ENCODE measurements at places on chromosomes 12 and 14.

GRCh38 chr14:72535485-72535884 lies 358.4 kb downstream of the DPF3 start:
- DNase-seq, result no peak

DNA sequence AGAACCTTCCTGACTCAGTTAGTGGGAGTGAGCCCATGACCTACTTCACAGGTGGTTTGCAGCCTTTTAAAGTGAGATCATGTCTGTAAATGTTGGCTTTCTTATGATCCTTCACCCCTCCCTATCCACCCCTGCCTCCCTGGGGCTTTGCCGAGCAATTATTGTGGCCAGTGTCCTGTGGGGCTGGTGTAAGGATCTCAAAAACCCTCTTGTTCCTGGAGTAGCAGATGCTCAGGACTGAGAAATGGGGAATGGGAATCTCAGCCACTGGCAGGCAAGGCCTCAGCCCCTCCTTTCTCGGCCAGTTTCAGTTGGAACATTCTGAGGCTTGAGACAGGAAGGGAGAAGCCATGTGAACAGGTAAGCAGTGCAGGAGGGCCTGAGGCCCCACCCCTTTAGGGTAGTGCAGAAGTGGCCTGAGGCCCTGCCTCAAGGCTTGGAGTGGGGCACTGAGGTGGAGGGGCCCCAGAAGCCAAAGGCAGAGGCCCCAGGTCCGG lies 53.8 kb downstream of the PLEKHG3 start:
- no peak for DNase-seq

DNA sequence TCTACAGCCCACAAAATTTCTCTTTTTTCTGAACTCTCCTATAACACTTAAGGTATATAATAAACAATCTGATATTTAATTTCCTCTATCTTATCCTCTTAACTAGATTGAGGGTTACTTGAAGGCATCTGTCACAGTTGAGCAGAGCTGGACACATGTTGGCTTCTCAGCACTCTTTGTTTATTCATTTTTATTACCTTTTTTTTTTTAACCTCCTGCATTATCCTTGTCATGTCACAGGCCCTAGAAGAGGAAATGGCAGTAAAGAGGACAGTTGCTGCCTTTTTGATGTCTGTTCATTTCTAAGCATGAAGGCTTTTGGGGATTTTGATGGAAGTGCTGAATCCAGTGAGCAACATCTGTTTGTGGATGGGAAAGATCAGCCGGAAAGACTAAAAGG lies 32.5 kb upstream of the EVL start:
- no peak for DNase-seq

- DNase-seq, result no peak
Observed at GRCh38 chr12:21340403-21340802, 5.7 kb upstream of the SLCO1A2 start.

GRCh38 chr12:45729233-45730083 lies at the start of gene ARID2:
ARID2 (plus strand) TSS chr12:45729706; CDS start chr12:45729837, 131 bp downstream.
- peak; percentile 47 for DNase-seq

DNA sequence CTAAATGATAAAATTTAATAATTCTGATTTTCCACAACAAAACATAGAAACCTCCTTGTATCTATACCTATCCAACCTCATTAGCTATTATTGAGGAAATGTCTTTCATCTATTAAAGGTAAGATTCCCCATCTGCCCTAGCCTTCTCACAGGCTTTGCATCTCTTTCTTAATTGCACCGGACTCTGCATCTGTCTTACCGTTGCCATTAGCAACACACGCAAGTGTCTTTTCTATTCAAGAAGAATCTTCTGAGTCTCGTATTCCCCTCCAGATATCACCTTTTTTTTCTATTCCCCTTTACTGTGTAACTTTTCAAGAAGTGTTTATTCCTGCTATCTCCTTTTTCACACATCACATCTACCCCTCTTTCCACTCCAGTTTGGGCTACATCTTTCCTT lies 500.0 kb downstream of the NOVA1 start:
- no peak for DNase-seq

DNA sequence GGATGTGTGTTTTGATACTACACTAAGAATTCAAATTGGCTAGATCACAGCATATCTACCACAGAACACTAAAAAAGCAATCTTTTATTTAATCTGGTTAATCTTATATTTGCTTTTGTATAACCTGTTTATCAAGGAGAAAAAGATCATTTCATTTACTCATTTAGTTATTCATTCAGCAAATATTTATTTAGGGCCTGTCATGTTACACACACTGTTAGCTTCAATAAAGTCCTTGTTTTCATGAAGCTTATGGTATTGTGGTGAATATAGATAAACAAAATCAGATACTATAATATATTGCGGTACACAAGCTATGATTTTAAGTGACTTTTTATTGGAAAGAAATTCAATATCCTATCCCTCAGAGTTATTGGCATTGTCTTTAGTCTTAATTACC lies 350.8 kb downstream of the LRFN5 start:
- no peak for DNase-seq

DNA sequence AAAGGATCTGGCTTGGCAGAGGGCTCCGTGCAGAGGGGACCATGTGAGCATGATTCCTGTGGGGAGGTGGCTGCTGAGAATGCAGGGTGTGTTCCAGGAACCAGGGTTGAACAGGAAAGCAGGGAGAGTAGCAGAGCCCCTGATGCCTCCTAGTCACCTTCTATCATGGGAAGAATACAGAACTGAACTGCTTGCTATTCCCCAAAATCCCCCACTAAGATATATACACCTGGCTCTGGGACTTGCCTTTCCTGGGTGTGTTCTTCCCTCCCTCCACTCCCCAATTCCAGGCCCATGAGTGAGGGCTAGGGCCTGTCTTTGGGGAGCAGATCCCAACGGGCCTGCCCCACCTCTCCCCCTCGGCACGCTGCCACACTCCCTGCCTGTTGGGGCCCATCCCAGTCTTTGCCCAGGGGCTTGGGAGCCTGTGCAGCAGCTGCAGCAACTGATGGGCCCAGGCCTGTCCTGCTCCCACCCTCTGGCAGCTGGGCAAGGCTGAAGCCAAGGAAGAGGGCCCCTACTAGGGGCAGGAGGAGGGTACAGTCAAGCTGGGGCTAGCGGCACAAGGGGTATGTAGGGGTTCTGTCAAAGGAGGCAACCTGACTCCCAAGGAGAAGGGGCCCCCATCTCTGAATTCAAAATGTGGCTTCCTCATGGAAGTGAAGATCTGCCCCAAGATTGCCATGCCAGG lies 3.2 kb downstream of the AJUBA start:
- no peak for DNase-seq

GRCh38 chr14:69500096-69500495 lies 15.6 kb downstream of the PLEKHD1 start:
- DNase-seq, result no peak

DNA sequence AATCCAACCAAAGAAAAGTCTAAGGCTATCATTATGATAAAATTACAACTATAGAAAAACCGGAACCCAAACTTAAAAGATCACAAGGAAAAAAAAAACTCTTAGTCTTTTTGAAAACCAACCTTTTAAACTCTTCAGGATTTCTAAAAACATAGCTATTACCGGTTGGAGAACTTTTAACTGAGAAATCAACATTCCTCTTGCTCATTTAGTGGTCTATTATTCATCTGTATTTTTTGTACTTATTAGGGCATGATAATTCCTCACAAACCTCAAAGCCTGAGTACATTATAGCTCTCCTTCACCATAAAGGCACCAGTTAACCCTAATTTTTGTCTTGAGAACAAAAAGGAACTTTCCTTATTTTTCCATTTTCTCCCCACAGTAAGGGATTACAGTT lies 10.4 kb downstream of the LUM start:
- no peak for DNase-seq

DNA sequence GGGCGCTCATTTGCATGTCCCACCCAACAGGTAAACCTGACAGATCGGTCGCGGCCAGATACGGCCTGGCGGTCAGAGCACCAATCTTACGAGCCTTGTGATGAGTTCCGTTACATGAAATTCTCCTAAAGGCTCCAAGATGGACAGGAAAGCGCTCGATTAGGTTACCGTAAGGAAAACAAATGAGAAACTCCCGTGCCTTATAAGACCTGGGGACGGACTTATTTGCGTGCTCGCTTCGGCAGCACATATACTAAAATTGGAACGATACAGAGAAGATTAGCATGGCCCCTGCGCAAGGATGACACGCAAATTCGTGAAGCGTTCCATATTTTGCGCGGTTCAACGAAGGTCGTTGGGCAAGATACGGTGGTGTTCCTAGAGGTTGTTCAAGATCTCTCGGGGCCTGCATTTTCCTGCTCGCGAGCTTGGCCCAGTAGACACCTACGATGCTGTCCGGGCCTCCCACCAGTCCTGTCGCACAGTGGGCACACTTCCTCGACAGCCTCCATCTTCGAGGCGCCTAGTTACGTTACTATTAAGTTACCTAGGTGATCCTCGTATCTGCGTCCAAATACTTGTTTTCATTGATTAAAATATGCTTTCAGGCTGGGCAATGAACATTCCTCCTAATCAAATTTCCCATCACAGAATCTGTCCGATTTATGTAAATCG lies at the start of gene RNU6-7:
RNU6-7 (plus strand) TSS at position 230 of the 675 bp plus-strand sequence.
- no peak for DNase-seq

GRCh38 chr14:68823434-68824206 lies 30.8 kb upstream of the ZFP36L1 start:
- no peak for DNase-seq

DNA sequence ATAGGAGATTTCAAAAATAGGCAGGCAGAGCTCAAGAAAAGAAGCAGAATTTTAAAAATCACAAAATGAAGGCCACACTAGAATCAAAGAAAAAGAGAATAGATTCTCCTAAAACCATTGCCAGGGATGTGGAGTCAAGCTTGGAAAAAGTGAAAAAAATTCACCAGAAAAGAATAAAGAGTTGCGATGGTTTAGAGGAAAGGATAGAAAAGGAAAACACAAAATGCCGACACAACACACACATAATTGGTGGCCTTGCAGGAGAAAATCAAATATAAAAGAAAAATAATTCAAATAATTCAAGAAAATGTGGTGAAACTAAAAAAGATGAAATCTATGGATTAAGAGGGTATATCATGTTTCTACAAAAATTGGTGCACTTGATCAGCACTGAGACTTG lies 181.6 kb upstream of the C14orf180 start:
- DNase-seq, result no peak

- no peak for DNase-seq
Observed at GRCh38 chr12:66103016-66103913, 27.3 kb downstream of the LLPH start.

DNA sequence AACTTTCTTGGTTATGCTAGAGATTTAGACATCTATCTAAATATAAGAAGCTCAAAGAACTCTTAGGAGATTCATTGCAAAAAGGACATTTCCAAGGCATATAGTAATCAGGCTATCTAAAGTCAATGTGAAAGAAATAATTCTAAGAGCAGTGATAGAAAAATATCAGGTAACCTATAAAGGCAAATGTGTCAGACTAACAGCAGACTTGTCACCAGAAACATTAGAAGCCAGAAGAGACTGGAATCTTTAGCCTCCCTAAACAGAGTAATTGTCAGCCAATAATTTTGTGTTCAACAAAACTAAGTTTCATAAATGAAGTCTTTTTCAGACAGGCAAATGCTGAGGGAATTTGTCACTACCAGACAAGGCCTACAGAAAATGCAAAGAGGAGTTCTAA lies 122.0 kb upstream of the SCAF11 start:
- no peak for DNase-seq

DNA sequence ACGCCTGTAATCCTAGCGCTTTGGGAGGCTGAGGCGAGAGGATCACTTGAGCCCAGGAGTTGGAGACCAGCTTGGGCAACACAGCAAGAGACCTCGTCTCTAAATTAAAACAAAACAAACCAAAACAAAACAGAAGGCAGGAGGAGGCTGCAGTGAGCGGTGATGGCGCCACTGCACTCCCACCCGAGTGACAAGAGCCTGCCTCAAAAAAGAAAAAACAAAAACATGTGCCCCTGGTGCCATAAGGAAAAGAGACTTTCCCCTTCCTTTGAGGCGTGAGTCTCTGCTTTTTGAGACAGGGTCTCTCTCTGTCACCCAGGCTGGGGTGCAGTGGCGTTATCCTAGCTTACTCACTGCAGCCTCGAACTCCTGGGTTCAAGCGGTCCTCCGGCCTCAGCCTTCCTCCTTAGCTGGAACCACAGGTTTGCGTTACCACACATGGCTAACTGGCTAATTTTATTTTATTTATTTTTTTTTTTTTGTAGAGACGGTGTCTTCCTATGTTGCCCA lies 9.0 kb upstream of the EAPP start:
- DNase-seq, result no peak

GRCh38 chr12:7758766-7759140 lies 6.3 kb upstream of the NANOGNB start:
- DNase-seq, result no peak

GRCh38 chr12:57996520-57996919 lies 55.2 kb downstream of the ATP23 start:
- DNase-seq, result no peak

DNA sequence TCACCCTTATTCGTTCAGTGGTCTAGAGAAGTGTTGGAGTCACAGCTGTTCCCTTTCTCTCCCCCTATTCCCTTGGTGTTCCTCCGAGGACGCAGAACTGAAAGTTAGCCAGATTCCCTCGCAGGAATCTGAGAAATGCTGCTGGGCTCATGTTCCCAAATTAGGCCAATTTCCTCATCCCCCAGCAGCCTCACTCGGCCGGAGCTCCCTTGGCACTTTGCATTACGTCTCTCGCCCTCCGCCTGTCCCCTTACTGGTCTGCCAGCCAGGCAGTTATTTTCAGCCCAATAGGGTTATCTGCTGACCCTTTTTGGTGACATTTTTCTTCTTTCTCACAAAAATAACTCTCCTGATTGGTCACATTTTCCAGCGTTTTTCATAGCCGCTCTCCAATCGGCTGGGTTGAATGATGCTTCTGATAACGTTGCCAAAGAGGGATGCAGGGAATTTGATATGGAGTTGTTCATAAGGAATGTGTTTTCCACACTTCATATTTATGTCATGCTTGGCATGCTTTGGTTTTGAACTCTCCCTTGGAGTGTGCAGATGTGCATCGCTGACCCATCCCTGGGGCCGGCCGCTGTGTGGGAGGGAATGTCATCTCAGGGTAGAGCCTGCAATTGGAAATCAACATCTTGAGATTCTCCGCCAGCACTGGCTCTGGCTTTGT lies 9.9 kb downstream of the IFT43 start:
- no peak for DNase-seq

DNA sequence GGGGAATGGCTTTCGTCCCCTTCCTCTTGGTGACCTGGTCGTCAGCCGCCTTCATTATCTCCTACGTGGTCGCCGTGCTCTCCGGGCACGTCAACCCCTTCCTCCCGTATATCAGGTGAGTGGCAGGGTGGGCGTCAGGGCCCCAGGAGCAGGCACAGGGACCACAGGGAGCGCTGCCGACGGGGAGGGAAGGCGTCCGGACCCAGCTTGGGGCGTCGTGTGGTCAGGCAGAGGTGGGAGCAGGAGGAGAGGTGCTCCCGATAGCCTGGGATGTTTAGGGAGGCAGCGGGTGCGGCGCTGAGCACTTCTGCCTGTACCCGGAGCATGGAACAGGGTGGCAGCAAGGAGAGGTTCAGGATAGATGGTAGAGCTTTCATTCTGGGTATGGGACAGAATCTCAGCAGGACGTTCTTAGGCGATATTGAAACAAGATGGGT lies 444 bp downstream of the DRAM1 start:
- no peak for DNase-seq
